Activated naive CD4-positive, alpha-beta T cell treated with anti-CD3 and anti-CD28 coated beads for 36 hours (primary cell): ENCODE measurements at places on chromosomes 7 and 10. TPM values are rescaled to one million over a fixed set of nuclear protein-coding genes. Genes with fewer than 3 reads are reported as not detected.

DNA sequence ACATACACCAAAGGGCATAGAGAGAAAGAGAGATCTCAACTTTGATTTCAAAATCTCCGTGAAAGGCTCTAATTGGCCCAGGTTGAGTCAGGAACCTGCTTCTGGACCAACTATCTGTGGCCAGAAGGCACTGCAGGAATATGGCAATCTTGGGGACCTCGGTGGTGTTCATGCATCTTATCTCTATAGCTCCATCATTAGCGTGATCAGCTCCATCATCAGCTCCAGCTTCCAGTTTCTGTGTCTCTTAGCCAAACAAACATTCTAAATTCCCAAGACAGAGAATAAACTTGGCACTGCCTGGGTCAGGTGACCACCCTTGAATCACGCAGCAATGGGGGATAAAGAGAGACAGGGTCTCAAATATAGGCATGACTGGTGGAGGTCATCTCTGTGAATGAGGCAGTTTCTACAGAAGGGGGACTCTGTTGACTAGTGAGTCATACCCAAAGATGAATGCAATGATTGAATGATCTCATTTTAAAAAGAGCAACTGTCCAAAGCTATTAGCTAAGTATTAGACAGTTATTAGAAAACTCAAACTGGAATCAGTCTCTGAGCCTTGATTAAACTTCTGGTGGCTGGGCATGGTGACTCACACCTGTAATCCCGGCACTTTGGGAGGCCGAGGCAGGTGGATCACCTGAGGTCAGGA, 5.4 kb upstream of the NRF1 start:
- peaks cover 36% of the 10 kb centered on the region for H3K4me1 ChIP-seq
- H3K4me3 ChIP-seq = no peak overlapping the region
- H3K36me3 ChIP-seq = peaks cover 35% of the 10 kb centered on the region
- H3K27ac ChIP-seq = no peak overlapping the region

Gene SCIN
- 0.36 TPM for total RNA-seq

GRCh38 chr10:72899545-72899944, 6.0 kb downstream of the OIT3 start:
- no peaks in the 10 kb centered on the region for H3K4me1 ChIP-seq
- no peak for DNase-seq
- peaks cover 7% of the 10 kb centered on the region for H3K27me3 ChIP-seq
- H3K27ac ChIP-seq = no peak overlapping the region
- no peak overlapping the region for H3K4me3 ChIP-seq
- no peaks in the 10 kb centered on the region for H3K36me3 ChIP-seq

DNA sequence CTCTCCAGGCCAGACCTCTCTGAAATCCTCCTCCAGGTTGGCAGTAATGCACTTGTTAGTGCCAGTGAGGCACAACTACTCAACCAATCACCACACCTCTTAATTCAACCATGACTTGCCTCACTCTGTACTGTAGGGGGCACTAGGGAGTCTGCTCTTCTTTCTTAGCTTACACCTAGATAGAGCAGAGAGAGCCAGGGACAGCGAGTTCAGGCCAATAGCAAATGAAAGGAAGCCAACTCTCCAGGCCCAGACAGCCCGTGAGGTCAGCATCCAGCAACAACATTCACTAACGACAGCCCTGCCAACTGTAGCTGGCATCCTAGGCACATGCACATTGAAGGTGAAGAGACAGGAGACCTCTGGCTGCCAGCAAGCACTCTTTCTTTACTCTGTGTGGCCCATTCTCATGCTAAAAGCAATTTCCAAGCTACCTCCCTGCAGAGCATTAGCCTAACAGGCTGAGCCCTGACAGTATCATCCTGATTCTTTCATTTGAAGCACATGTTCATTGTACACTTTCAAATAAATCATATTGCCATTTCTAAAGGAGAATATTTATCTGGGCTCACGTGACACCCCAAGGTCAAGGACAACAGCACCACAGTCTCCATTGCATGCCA, 136.3 kb downstream of the DPY19L1 start:
- H3K27me3 ChIP-seq = peaks cover 12% of the 10 kb centered on the region
- no peak overlapping the region for H3K27ac ChIP-seq
- H3K4me3 ChIP-seq = no peak overlapping the region
- peak; percentile 5 for DNase-seq
- H3K36me3 ChIP-seq = peaks cover 1% of the 10 kb centered on the region
- peaks cover 1% of the 10 kb centered on the region for H3K4me1 ChIP-seq

DNA sequence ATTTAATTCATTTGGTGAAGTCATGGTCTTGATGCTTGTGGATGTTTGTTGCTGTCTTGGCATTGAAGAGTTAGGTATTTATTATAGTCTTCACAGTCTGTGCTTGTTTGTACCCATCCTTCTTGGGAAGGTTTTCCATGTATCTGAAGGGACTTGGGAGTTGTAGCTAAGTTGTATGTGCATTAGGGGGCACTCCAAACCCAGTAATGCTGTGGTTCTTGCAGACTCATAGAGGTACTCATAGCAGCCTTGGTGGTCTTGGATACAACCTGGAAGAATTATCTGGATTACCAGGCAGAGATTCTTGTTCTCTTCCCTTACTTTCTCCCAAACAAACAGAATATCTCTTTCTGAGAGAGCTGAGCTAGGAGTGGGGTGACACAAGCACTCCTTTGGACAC, 93.2 kb downstream of the ADCYAP1R1 start:
- no peak overlapping the region for H3K27ac ChIP-seq
- no peaks in the 10 kb centered on the region for H3K36me3 ChIP-seq
- H3K4me3 ChIP-seq = no peak overlapping the region
- no peak for DNase-seq
- H3K4me1 ChIP-seq = no peaks in the 10 kb centered on the region

DNA sequence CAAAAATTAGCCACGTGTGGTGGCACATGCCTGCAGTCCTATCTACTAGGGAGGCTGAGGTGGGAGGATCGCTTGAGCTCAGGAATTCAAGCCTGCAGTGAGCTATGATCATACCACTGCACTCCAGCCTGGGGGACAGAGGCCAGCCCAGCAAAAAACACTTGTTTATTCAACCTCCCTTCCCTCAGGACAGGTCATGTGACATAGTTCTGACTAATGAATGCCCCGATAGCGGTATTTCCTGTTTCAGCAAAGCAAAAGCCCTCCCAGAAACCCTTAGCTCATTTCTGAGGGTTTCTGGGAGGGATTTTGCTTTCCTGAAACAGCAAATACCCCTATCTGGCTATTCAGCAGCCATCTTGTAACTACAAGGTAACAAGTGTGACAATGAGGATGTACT, 157.1 kb downstream of the GATA3 start:
- no peak for DNase-seq
- no peak overlapping the region for H3K4me3 ChIP-seq
- peaks cover under 1% of the 10 kb centered on the region for H3K4me1 ChIP-seq
- H3K27me3 ChIP-seq = no peaks in the 10 kb centered on the region
- H3K27ac ChIP-seq = no peak overlapping the region

Gene AGBL3
- 2.6 TPM for total RNA-seq

DNA sequence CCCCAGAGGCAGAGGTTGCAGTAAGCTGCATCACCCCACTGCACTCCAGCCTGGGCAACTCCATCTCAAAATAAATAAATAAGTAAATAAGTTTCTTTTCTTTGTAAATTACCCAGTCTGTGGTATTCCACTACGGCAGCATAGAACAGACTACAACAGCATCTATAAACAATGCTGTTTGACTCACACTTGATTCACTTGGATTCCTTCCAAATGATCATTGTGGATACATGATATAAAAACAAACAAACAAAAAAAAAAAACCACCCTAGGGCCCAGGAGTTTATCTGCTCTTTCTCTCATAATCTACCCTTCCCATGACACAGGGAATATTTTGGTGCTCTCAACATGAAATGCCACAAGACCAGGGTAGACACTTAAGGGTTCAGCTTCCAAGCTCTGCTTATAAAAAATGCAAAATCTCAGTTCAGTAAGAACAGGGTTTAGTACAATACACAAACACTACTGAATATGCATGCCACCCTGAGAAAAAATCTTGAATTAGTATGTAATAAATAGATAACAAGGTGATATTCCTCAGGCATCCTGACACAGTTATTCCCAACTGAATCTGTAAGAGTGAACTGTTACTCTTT, 200.9 kb downstream of the FAM107B start:
- H3K27me3 ChIP-seq = no peaks in the 10 kb centered on the region
- H3K36me3 ChIP-seq = peaks cover 26% of the 10 kb centered on the region
- DNase-seq = no peak
- no peak overlapping the region for H3K4me3 ChIP-seq

- peaks cover 8% of the 10 kb centered on the region for H3K4me1 ChIP-seq
- no peaks in the 10 kb centered on the region for H3K36me3 ChIP-seq
- no peak overlapping the region for H3K4me3 ChIP-seq
- H3K27ac ChIP-seq = no peak overlapping the region
Observed at GRCh38 chr10:88598055-88598454, 11.5 kb downstream of the LIPJ start.

DNA sequence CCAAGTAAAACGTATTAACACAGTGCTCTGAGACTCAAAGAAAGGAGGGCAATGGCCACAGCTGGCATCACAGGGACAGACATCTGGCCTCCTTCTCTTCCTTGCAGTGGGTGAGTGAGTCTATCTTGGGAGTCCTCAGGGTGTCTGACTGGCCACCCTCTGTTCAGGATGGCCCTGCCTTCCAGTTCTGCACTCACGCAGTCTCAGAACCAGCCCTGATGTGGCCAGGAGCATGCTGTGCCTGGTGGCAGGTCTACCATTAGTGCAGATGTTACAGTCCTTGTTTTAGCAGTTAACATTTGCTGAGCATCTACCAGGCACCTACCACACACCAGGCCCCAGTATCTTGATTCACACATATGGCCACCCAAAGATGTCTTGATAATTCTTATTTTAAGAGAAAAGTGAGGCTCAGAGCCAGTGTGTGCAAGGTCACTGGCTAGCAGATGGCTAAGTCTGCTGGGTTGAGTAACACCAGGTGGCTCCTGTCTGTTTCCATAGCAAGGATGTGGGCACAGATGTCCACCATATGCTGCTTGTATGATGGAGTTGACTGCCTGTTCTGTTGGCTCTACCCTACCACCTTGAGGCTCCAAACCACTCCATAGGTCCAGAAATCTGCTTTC, 23.2 kb upstream of the ARHGAP22 start:
- H3K36me3 ChIP-seq = no peaks in the 10 kb centered on the region
- peaks cover 30% of the 10 kb centered on the region for H3K27me3 ChIP-seq
- no peak overlapping the region for H3K27ac ChIP-seq
- no peak for DNase-seq

- no peak overlapping the region for H3K27ac ChIP-seq
- no peak overlapping the region for H3K4me3 ChIP-seq
- H3K36me3 ChIP-seq = peaks cover 19% of the 10 kb centered on the region
- no peak for DNase-seq
- peaks cover 57% of the 10 kb centered on the region for H3K4me1 ChIP-seq
Observed at GRCh38 chr7:37104822-37105518, 343.7 kb downstream of the ELMO1 start.

Gene HTR5A
- total RNA-seq = not detected

Gene TSPAN33
- 7.2 TPM for total RNA-seq
